ENCODE measurements at places on chromosomes 6 and 20. TPM values are rescaled to one million over a fixed set of nuclear protein-coding genes. Genes with fewer than 3 reads are reported as not detected.
A peak's percentile ranks its signal among the peaks of the same experiment; 100 is the strongest.

- no peak for DNase-seq
- no peaks in the 10 kb centered on the region for H3K36me3 ChIP-seq
- H3K4me3 ChIP-seq: no peak overlapping the region
- no peaks in the 10 kb centered on the region for H3K4me1 ChIP-seq
- no peaks in the 10 kb centered on the region for H3K27me3 ChIP-seq
Measured at GRCh38 chr20:51462566-51463276, 79.8 kb downstream of the NFATC2 start.

DNA sequence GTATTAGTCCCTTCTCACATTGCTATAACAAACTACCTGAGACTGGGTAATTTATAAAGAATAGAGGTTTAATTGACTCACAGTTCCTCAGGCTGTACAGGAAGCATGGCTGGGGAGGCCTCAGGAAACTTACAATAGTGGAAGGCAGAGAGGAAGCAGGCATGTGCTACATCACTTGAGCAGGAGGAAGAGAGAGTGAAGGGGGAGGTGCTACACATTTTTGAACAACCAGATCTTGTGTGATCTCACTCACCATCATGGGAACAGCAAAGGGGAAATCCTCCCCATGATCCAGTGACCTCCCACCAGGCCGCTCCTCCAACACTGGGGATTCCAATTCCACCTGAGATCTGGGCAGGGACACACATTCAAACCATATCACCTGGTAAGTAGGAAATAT, 630.6 kb downstream of the QKI start:
- H3K4me1 ChIP-seq: no peaks in the 10 kb centered on the region
- H3K27me3 ChIP-seq: no peaks in the 10 kb centered on the region
- no peak for DNase-seq
- no peak overlapping the region for H3K4me3 ChIP-seq
- no peak overlapping the region for H3K27ac ChIP-seq

DNA sequence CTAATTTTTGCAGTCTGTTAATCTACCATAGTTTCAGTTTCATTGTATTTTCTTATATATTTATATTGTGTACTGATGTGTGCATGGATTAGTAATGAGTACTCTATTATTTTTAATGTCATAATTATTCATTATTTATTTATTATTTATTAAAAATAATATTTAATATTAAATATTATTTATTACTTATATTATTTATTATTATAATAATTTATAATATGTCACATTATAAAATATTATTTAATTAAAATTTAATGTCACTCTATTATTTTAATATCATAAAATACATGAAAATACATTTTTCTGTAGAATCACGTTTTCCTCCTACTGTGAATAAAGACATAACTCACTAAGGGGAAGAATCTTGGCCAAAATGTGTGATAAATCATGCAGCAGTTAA, 30.5 kb downstream of the POM121L2 start:
- DNase-seq: no peak
- H3K4me1 ChIP-seq: no peaks in the 10 kb centered on the region
- H3K4me3 ChIP-seq: no peak overlapping the region
- peaks cover 100% of the 10 kb centered on the region for H3K27me3 ChIP-seq
- H3K36me3 ChIP-seq: no peaks in the 10 kb centered on the region

GRCh38 chr6:35024551-35025054, 116.5 kb downstream of the TCP11 start:
- peak overlapping the region; percentile 73 for H3K27ac ChIP-seq
- peaks cover 16% of the 10 kb centered on the region for H3K36me3 ChIP-seq
- no peaks in the 10 kb centered on the region for H3K27me3 ChIP-seq
- H3K4me1 ChIP-seq: peaks cover 64% of the 10 kb centered on the region
- no peak overlapping the region for H3K4me3 ChIP-seq

DNA sequence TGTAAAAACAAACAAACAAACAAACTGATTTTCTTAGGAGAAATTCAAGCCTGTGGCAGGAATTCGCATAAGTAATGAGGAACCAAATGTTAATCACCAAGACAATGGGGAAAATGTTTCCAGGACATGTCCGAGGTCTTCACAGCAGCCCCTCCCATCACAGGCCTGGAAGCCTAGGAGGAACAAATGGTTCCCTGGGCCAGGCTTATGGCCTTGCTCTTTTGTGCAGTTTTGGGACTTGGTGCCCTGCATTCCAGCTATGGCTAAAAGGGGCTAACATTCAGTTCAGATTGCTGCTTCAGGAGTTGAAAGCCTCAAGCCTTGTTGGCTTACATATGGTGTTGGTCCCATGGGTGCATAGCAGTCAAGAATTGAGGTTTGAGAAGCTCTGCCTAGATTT, 1372.7 kb upstream of the CITED2 start:
- H3K27ac ChIP-seq: no peak overlapping the region
- H3K4me1 ChIP-seq: no peaks in the 10 kb centered on the region
- no peak overlapping the region for H3K4me3 ChIP-seq
- H3K36me3 ChIP-seq: no peaks in the 10 kb centered on the region

DNA sequence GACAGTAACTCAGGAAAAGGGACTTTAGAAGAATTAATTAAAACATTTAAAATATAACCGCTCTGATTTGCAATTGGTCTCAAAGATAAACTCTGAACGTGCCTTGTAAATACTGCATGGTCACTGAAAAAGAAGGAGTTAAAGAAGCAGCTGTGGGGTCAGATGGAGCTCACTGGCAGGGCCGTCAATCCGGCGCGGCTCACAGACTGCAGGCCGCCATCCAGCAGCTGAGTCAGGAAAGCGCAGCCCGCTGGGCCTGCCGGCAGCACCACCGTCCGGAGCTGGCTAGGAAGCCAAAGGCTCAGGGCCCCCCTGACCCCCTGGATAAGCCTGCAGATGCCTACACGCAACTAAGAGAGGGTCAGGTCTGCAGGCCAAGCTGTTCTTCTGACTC, 54.2 kb upstream of the FRMD1 start:
- no peaks in the 10 kb centered on the region for H3K27me3 ChIP-seq
- no peak for DNase-seq
- H3K36me3 ChIP-seq: no peaks in the 10 kb centered on the region
- no peaks in the 10 kb centered on the region for H3K4me1 ChIP-seq
- H3K4me3 ChIP-seq: peak overlapping the region; percentile 19

GRCh38 chr6:134457941-134458340, 140.0 kb upstream of the SGK1 start:
- no peaks in the 10 kb centered on the region for H3K27me3 ChIP-seq
- H3K4me3 ChIP-seq: no peak overlapping the region
- DNase-seq: no peak
- H3K36me3 ChIP-seq: no peaks in the 10 kb centered on the region
- no peaks in the 10 kb centered on the region for H3K4me1 ChIP-seq

DNA sequence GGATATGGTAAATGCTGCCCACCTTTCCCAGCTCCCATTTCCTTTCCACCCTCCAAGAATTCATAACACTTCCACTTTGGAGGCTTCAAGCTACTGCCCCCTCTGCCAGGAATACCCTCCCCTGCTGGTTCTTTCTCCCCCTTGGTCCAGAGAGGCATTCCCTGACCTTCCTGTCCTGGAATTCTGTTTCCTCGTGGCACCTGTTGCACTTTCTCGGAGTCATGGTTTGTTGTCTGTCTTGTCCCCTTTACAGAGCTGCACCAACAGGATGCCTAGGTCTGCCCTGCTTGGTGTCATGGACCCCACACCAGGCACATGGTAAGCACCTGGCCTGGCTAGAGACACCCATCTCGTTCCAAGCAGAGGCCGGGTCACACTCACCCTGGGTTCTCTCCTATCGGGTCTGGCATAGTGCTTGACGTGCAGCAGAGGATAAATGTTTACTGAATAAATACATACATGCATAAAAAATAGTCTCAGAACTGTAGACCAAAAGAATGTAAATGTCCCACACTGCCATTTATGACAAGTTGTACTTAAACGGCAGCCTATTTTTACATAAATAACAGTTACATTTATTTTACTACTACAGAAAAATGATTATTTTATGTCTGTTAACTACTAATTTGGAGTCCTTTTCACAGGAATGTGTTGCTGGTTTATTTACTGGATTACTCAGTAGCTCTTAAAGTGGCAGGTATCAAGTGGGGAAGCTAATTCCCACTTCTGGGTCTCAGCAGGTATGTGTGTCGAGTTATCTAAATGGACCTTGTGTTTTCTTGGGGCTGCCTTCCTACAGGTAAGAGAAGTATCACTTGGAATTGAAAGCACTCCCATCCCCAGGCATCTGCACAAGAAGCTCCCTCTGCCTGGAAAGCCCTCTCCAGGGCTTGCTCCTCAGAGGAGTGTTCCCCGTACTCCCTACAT, 69.3 kb downstream of the KIF13A start:
- H3K36me3 ChIP-seq: no peaks in the 10 kb centered on the region
- H3K27me3 ChIP-seq: no peaks in the 10 kb centered on the region
- no peak overlapping the region for H3K27ac ChIP-seq

DNA sequence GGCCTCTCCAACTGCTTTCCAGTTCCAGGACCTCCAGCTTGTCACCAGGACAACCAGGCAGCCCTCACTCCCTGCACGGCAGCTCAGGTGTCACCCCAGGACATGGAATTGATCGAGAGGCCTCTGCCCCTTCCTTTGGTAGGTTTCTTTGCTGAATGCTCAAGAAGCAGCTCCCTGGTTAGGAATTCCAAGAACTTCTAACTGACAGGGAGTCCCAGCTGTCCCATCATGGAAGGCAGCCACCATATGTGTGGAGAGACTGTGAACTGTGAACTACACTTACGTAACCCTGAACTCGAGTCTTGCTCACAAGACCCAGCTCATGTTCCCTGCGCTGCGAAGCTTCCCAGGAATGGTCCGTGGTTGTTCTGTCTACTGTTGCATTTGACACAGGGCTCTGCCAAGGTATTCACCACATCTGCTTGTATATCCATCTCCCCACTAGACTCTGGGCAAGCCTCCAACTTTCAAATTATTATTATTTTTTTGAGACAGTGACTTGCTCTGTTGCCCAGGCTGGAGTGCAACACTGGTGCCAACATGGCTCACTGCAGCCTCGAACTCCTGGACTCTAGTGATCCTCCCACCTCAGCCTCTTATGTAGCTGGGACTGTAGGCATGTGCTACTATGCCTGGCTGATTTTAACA, 35.7 kb downstream of the MGME1 start:
- no peaks in the 10 kb centered on the region for H3K36me3 ChIP-seq
- no peak for DNase-seq
- H3K27ac ChIP-seq: no peak overlapping the region
- H3K4me3 ChIP-seq: no peak overlapping the region
- no peaks in the 10 kb centered on the region for H3K27me3 ChIP-seq

DNA sequence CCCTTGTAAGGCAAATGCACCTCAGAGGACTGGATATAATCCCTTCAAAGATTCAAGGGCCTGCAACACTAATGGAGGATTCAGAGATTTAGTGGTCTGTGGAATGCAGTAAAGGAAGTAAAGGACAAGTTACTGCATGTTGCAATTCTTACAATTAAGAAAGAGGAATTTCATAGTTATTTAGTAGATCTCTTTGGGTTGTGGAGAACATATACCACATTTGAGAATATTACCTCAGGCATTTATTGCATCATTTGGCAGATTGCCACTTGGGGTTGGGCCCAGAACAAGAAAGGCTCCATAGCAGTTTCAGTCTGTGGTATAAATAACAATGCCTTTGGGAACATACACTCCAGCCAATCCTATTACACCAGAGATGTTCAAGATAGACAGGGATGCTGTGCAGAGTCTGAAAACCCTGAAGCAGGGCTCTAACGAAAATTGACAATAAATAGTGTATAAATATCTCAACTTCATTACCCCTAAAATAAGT, 20.9 kb upstream of the EPM2A start:
- no peaks in the 10 kb centered on the region for H3K27me3 ChIP-seq
- no peak overlapping the region for H3K4me3 ChIP-seq
- no peaks in the 10 kb centered on the region for H3K36me3 ChIP-seq
- no peak overlapping the region for H3K27ac ChIP-seq
- H3K4me1 ChIP-seq: no peaks in the 10 kb centered on the region

GRCh38 chr6:144758602-144759001, 473.5 kb downstream of the UTRN start:
- H3K27me3 ChIP-seq: no peaks in the 10 kb centered on the region
- no peak overlapping the region for H3K27ac ChIP-seq
- H3K4me3 ChIP-seq: no peak overlapping the region
- no peaks in the 10 kb centered on the region for H3K4me1 ChIP-seq
- DNase-seq: no peak

GRCh38 chr6:165298402-165298801, 11.0 kb downstream of the C6orf118 start:
- H3K36me3 ChIP-seq: no peaks in the 10 kb centered on the region
- H3K27me3 ChIP-seq: no peaks in the 10 kb centered on the region
- H3K27ac ChIP-seq: no peak overlapping the region
- no peak overlapping the region for H3K4me3 ChIP-seq
- H3K4me1 ChIP-seq: no peaks in the 10 kb centered on the region

DNA sequence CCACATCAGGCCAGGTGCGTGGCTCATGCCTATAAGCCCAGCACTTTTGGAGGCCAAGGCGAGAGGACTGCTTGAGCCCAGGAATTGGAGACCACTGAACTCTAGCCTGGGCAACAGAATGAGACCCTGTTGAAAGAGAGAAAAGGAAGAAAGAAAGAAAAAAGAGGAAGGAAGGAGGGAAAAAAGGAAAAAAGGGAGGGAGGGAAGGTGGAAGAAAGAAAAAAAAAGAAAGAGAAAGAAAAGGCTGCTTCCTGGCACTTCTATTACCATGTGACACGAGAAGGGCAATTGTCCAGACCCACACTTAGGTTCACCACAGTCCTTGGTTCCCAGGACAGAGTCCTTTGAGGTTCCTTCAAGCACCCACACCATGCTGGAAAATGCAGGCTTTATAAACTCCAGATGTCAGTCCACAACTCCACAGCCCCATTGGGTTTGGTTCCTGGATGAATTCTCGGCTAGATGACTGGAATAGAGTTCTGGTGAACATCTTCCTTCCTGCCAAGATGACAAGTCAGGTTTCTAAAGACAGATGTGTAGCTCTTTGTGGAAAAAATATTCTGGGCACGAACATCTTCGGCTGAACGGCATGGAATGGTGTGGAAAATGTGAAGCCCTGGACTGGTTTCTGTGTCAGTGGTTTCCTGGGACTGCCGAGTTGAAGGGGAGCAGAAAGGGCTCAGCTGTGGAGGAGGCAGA, 32.5 kb downstream of the NT5E start:
- H3K36me3 ChIP-seq: no peaks in the 10 kb centered on the region
- peaks cover under 1% of the 10 kb centered on the region for H3K27me3 ChIP-seq
- DNase-seq: no peak
- no peak overlapping the region for H3K4me3 ChIP-seq
- H3K4me1 ChIP-seq: peaks cover 5% of the 10 kb centered on the region
- H3K27ac ChIP-seq: no peak overlapping the region

Gene MUCL3
- 4.6 TPM for total RNA-seq

Gene CGAS
- total RNA-seq: 5.9 TPM

Gene FKBP1C
- total RNA-seq: 0.52 TPM

Gene MEI4
- total RNA-seq: not detected

Gene PPP1R3G
- total RNA-seq: 0.46 TPM

Gene PNPLA1
- total RNA-seq: 0.35 TPM

Measured in upper lobe of right lung (tissue), 1 donor.